ENCODE measurements at places on chromosomes 7 and 10. TPM values are rescaled to one million over a fixed set of nuclear protein-coding genes. Genes with fewer than 3 reads are reported as not detected.

GRCh38 chr10:119391440-119392251 is 150.9 kb downstream of the RGS10 start:
- DNase-seq, result no peak

- no peak for DNase-seq
Measured at GRCh38 chr7:82185443-82185842, 258.1 kb downstream of the CACNA2D1 start.

GRCh38 chr7:68518060-68518459 is 1080.2 kb upstream of the AUTS2 start:
- DNase-seq, result no peak

GRCh38 chr10:129971381-129972144 is 7.5 kb upstream of the EBF3 start:
- no peak for DNase-seq

Gene ASB15
- total RNA-seq, result not detected

Gene PDZD8
- 15.9 TPM for total RNA-seq

Gene CUEDC2
- 38.5 TPM for total RNA-seq

Gene AGBL3
- 3.5 TPM for total RNA-seq

Gene IGF2BP3
- 1.9 TPM for total RNA-seq

Measured in T-cell (primary cell).